SK-MEL-5 (cell line): ENCODE measurements at places on chromosomes 16 and 17. TPM values are rescaled to one million over a fixed set of nuclear protein-coding genes. Genes with fewer than 3 reads are reported as not detected.

GRCh38 chr16:29745853-29746345 is at the start of gene C16orf54:
Gene C16orf54 (minus strand): TSS chr16:29745990. CDS start chr16:29744951, 1,039 bp downstream.
- no peak for DNase-seq

- no peak for DNase-seq
Observed at GRCh38 chr17:58783380-58783779, 27.7 kb downstream of the PPM1E start.

DNA sequence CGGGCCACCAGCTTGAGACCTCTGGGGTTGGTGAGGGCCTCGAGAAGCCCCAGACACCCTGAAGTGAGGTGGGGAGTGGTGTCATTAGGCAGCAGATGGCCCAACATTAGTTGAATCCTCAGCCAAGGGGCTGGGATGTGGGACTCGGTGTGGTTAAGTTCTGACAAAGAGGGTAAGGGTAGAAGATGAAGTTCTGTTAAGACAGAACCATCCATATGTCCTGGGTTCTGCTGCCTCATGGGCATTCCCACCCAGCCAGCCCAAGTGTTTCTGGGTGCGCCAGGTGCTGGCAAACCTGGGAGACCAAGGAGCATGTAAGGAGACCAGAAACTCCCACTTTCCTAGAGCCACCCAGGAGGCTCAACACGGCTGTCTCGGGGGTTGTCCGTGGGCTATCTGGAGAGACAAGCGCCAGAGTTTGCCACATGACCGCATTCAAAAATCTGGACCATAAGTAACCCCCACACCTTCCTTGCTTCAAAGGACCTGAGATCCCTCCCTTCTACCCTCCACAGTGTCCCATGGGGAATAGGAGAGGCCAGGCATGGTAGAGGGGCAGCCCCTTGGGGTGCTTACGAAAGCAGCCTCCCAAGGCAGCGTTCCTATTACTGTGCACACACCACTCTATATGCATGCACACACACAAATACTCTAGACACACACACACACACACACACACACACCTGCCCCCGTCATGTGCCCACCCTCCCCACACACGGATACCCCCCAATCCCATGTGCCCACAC is 128.7 kb downstream of the C16orf78 start:
- no peak for DNase-seq

DNA sequence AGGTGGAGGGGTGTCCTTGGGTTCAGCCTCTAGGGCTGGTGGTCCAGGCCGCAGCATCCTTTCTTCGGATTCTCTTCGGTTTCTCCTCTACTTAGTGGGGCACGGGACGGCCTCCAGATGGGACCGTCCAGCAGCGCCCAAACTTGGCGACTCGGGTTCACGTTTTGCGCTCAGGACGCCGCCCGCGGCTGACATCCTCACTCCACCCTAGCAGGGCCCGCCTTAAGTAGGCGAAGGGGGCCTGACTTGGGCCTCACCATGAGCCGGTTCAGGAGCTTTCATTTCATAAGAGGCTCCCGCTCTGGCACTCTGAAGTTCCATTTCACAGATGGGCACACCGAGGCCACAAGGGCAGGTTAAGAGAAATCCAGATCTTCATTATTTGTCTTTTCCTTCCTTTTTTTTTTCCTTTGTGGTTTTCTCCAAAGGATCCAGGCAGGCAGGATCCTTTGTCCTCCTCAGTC is 141.2 kb downstream of the SEC14L1 start:
- DNase-seq: no peak

Gene KRT28
- total RNA-seq: not detected in 2 replicates

Gene RFWD3
- total RNA-seq: 29.2 and 31.3 TPM in 2 replicates

Gene STARD3
- total RNA-seq: 21.2 and 32.9 TPM in 2 replicates

Gene SPAG9
- total RNA-seq: 103 and 109 TPM in 2 replicates
